ENCODE measurements at places on chromosomes 7 and 10. TPM values are rescaled to one million over a fixed set of nuclear protein-coding genes. Genes with fewer than 3 reads are reported as not detected.

GRCh38 chr10:49230004-49230403 lies 41.8 kb upstream of the TMEM273 start:
- DNase-seq: no peak

- peak; percentile 55 for DNase-seq
Observed at GRCh38 chr7:1244700-1245523, 12.2 kb downstream of the UNCX start.

DNA sequence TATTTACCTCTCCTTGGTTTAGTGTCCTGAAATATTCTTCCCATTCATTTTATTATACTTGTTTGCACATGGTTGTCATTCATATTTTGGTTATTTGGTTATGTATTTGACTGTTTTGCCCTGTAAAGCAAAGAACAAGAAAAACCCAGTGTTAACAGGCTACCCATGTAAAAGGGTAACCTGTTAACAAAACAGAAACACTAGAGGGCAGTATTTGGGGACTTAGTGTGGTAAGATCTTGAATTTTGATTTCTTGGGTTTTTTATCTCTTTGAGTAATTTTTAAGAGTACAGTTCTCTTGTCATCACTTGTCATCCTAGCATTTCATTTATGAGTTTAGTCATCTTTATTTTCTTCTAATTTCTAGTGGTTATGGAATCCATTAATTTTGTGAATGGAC lies 51.3 kb downstream of the POLL start:
- no peak for DNase-seq

DNA sequence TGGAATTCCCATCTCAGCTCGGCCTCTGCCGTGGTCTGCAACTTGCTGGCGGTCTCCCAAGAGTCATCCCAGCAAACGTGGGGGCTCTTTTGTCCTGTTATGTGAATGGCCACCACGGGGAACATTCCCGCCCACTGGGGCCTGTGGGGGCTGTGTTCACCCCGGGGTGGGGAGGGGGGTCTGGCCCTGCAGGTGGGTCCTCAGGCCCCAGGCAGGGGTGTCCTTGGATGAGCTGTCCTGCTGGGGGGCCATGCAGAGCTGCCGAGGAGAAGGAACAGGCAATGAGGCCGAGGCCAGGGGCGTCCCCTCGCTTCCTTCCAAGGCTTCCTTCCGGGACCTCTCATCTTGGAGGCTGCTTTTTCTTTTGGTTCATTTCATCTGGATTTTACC lies 24.4 kb upstream of the PITRM1 start:
- DNase-seq: no peak

DNA sequence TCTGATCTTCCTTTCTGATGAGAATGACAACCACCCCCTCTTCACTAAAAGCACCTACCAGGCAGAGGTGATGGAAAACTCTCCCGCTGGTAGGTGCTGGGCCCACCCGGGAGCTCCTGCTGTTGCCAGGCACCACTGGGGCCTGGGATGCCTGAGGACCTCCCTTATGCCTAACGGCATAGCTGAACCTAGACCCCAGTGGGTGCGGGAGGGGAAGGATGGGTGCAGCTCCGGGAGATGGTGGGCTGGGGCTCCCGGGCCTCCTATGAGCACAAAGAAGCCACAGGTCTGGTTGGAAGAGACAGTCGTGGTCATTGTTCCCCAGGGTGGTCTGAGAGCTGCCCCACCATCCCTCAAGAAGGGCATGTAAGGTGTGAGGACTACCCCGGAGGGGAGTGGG lies 15.6 kb upstream of the VSIR start:
- no peak for DNase-seq

GRCh38 chr10:14601872-14602725 lies 172.6 kb downstream of the FAM107B start:
- DNase-seq: no peak

- DNase-seq: no peak
Observed at GRCh38 chr7:155773531-155773930, 38.7 kb downstream of the SHH start.

GRCh38 chr10:115974816-115975430 lies 298.1 kb downstream of the GFRA1 start:
- DNase-seq: no peak

DNA sequence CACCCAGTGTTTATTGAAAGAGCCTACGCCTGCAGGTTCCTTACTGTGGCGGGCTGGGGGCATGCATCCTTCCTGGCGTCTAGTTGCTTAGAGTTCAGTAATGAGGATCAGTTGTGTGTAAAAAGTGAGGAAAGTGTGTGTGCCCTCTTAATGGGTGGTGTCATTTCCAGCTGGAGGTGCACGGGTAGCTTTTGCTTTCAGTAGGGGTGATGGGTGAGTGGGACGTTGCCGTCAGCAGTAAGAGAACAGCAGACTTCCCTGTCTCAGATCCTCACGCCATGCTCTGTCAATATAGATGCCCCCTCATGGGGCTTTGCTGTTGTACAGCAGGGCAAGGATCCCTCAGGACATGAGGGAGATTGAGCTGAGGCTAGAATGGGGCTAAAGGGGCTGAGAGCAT lies 352.6 kb upstream of the GALNT17 start:
- DNase-seq: no peak

Gene DYDC2
- total RNA-seq: not detected

Gene PDE6C
- total RNA-seq: not detected

Gene AMZ1
- total RNA-seq: 9.6 TPM

Gene PKD2L1
- total RNA-seq: not detected

Gene KIN
- total RNA-seq: 11.3 TPM

Gene CARD11
- 1.7 TPM for total RNA-seq
